ENCODE measurements at places on chromosomes 3 and 15. TPM values are rescaled to one million over a fixed set of nuclear protein-coding genes. Genes with fewer than 3 reads are reported as not detected.

Gene SYNPR
- not detected for total RNA-seq

Gene FANCD2OS
- total RNA-seq: not detected

Gene ARL6IP5
- total RNA-seq: 205 TPM

Gene MB21D2
- total RNA-seq: 4.5 TPM

Gene TICRR
- total RNA-seq: 0.60 TPM

Gene PAQR9
- not detected for total RNA-seq

Gene MOBP
- 0.23 TPM for total RNA-seq

Gene SFMBT1
- 12.6 TPM for total RNA-seq

Gene PEX5L
- total RNA-seq: 0.24 TPM

Gene HHLA2
- total RNA-seq: not detected

Gene CFAP44
- 8.6 TPM for total RNA-seq

Gene SLC22A13
- 1.3 TPM for total RNA-seq

Gene NR2E3
- total RNA-seq: 3.2 TPM

Gene EIF4E3
- total RNA-seq: 22.2 TPM

Gene PTH1R
- 6.6 TPM for total RNA-seq

Gene MYD88
- 23.4 TPM for total RNA-seq

Gene TEX9
- 5.7 TPM for total RNA-seq

Measured in aorta (tissue), 5 donors.